HT-29 (cell line): ENCODE measurements at places on chromosomes 6 and 20. TPM values are rescaled to one million over a fixed set of nuclear protein-coding genes. Genes with fewer than 3 reads are reported as not detected.

DNA sequence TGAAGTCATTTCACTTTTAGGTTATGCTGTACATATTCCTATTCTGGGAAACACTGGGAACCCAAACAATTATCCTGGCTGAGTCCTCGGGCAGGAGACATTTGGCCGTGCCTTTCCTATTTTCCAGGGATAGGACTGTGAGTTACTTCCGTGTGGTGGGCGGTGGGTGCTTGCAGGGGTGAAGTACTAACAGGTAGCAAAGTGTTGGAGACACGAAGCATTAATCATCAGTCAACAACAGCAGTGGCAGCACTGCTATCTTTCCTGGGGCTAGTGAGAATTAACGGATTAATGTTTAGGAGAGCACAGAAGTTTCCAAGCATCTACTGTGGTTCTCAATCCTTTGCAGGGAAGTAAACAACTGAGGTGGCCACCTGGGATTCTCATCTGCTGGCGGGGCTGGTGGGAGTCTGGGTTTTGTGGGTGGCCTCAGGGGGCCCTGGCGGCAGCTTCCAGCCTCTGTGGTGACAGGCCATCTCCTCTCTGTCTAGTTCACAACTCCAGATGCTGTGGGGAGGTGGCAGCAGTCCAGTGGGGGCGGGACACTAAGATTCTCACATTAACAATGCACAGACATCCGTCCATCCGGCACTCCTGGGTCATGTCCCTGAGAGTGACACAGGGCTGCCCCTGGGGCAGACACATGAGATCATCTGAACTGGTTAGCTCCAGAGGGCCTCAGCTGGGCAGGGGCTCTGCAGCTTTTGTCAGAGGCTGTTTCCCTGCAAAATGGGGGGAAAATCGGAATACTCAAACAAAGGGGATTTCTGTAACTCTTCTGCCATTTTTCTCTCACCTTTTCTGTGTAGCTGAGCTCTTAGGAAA is 90.9 kb downstream of the GJA10 start:
- no peak for DNase-seq

DNA sequence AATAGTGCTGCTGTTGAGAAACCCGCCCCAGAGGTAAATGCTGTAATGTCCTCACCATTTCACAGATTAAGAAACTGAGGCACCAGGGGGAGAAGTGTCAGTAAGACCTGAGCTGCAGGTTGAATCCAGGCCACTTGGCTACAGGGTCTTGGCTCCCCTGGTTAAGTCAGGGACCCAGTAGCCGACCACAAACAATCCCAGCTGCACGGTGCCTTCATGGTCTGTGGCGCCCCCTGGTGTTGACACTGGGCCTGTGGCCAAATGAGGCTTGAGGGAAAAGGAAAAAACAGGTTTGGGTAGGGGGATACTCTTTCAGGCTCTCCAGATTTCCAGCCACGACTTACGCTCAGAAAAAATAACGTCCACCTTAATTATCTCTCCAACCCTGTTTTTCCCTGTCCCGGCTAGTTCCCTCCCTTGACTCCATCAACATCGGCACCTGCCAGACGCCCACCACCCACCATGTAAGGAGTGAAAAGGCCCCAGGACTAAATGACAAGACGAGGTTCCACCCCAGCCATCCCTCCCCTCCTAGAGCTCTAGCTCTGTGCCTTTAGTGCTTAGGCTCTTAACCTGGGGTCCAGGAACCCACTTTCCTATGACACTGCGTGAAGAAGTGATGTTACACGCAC is 47.7 kb upstream of the POLR1H start:
- peak; percentile 44 for DNase-seq

- DNase-seq, result peak; percentile 78
These were observed 32.0 kb downstream of the ATXN1 start for GRCh38 chr6:16729183-16729691.

DNA sequence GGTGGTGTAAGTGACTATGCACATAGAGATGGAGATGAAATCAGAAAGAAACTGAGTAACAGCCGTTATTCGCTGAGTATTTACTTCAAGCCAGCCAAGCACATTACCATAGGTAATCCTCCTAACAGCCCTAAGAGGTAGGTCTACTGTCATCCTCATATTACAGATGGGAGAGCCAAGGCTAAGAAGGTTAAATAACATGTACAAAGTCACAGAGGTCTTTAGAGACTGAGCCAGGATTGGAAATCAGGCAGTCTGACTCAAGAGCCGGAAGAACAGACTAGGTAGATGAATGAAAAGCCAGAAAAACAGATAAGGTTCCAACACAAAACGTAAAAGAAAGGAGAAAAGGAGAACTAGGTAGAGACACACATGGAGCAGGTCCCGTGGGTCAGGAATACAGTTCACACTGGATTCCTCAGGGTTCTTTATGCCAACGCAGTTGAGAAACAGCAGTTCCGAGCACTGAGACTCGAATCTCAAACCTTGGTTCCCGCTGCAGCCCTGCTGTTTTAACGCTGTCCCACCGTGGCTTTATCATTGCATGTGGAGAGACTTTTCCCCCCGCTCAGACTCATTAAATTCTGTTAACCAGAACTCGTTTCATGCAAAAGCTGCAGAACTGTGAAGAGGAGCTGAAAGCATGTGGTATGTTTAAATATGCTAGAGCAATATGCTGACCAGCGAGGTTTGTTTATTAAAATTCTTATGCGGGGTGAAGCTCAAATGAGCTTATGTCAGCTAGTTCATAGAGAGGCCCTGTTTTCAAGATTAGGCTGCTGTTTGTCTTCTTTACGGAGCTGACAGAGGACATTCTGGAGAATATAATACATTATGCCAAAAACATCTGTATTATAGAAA is 537.9 kb downstream of the CD83 start:
- no peak for DNase-seq

GRCh38 chr20:44010162-44010704 is 95.6 kb downstream of the TOX2 start:
- no peak for DNase-seq

CTCFL gene
- total RNA-seq, result not detected in 2 replicates

HAO1 gene
- total RNA-seq, result not detected in 2 replicates

TREM1 gene
- total RNA-seq, result 0.18 TPM in 1 of 2 replicates, not detected in the other
